ENCODE measurements at places on chromosomes 2 and 18. TPM values are rescaled to one million over a fixed set of nuclear protein-coding genes. Genes with fewer than 3 reads are reported as not detected.

DNA sequence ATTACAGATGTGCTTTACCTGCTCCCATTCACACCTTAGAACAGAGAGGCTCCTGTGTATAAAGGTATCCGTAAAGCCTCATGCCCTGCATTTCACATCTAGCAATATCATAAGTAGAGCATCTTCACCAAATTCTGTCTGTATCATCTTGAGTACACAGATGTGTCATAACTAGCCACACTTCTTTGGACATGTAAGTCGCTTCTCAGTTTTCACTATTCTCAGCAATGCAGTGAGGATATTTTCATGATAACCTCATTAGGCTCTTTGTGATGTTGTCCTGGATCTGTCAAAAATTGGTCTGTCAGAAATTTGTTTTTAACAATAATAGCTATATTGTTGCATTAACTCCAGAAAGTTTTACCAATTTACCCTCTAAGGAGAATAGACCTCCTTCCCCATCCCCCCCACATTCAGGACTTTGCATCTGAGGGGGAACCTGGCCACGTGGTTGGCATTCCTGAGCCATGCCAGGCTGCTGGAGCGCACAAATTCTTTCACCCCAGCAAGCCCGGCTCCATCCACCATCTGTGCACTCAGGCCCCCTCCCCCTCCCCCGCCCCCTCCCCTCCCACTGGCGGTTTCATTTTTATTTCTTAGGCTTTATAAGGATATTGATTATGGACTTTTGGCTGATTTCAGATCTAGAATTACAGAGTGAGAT lies 34.1 kb downstream of the AGAP1 start:
- DNase-seq, result no peak
- no peak overlapping the region for H3K27ac ChIP-seq
- H3K4me3 ChIP-seq, result no peak overlapping the region

DNA sequence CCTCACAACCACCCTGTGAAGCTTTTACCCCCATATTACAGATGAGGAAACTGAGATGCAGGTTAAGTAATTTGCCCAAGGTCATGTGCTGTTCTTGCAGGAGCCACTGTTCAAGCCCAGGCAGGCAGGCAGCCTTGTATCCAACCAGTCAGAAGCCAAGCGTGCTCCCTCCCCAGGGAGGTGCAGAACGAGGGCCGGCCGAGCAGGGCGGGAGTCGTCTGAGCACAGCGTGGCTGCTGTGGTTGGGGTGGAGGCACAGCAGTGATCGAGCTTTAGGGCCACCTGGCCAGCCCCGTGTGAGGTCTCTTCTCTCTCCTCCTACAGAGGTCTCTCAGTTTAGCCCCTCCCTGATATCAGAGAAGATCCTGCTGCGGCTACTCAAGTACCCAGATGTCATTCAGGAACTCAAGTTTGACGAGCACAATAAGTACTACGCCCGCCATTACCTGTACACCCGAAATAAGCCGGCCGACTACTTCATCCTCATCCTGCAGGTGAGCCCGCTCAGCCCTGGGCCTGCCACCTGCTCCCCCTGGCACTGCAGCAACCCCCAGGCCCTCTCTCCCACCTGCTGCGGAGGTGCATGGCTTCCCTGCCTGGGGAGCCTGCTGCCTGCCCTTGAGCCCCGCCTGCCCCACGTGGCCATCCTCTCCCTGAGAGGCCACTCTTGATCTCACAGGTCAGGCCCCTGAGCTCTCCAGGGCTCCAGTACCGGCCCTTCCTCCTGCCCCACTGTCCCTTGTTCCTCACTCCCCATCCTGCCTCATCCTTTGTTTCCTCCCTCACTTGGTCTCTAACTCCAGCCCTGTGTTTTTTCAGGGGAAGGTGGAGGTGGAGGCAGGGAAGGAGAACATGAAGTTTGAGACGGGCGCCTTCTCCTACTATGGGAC lies 17.1 kb upstream of the CNNM3 start:
- peaks cover 5% of the 10 kb centered on the region for H3K36me3 ChIP-seq
- H3K27ac ChIP-seq, result no peak overlapping the region
- no peaks in the 10 kb centered on the region for H3K27me3 ChIP-seq
- DNase-seq, result no peak
- H3K4me3 ChIP-seq, result no peak overlapping the region

- peaks cover 88% of the 10 kb centered on the region for H3K36me3 ChIP-seq
- peaks cover 43% of the 10 kb centered on the region for H3K4me1 ChIP-seq
- no peak overlapping the region for H3K27ac ChIP-seq
- H3K27me3 ChIP-seq, result no peaks in the 10 kb centered on the region
- no peak overlapping the region for H3K4me3 ChIP-seq
Observed at GRCh38 chr2:202278944-202279343, 13.4 kb downstream of the NOP58 start.

The RSAD2 gene
- total RNA-seq, result 0.11 TPM

The GAD1 gene
- total RNA-seq, result not detected

- H3K27me3 ChIP-seq, result no peaks in the 10 kb centered on the region
- H3K4me1 ChIP-seq, result no peaks in the 10 kb centered on the region
- no peak for DNase-seq
- H3K4me3 ChIP-seq, result no peak overlapping the region
Observed at GRCh38 chr18:63550068-63550467, 7.9 kb downstream of the SERPINB12 start.

The CDH19 gene
- not detected for total RNA-seq

DNA sequence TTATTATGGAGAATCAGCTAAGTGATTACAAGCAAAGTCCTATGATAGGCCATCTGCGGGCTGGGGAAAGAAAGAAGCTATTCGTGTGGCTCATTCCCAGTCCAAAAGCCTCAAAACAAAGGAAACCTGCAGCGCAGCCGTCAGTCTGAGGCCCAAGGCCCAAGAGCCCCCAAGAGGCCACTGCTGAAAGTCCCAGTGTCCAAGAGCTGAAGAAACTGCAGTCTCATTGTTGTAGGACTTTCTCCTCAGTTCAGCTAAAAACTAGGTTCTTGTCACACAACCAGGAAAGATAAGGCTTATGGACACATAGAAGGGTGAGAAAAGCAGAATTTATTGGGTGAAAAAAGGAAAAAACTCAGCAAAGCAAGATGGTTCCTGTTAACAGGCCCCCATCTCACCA lies 143.2 kb downstream of the RHBDD1 start:
- no peaks in the 10 kb centered on the region for H3K27me3 ChIP-seq
- no peaks in the 10 kb centered on the region for H3K36me3 ChIP-seq
- no peak overlapping the region for H3K4me3 ChIP-seq
- H3K4me1 ChIP-seq, result no peaks in the 10 kb centered on the region
- no peak for DNase-seq

DNA sequence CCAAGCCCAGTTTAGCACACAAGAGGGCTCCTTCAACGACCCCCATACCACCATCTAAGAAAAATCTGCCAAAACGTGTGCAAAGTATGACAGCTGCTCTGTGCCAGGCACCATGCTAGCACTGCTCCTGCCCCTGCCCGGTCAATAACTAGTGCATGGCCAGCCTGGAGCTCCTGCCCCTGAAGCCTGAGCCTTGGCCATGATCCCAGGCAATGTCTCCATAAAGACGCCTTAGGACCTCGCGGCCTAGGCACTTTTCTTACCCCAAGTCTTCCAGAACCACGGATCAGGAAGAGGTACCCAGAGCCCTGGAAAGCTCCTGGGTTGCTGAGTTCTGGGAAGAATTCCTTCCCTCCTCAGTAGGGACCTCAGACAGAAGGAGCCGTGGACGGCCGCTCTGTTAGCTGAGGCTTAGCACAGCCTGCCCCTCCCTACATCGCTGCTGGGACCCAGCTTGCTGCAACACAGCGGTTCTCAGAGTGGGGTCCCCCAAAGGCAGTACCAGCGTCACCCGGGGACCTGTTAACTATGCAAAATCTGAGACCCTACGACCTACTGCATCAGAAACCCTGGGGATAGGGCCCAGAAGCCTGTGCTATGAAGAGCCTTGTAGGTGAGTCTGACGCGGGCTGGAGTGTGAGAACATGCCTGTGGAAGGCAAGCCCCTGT lies 117.8 kb upstream of the TWIST2 start:
- H3K36me3 ChIP-seq, result no peaks in the 10 kb centered on the region
- H3K4me3 ChIP-seq, result no peak overlapping the region
- H3K27ac ChIP-seq, result no peak overlapping the region
- DNase-seq, result no peak
- no peaks in the 10 kb centered on the region for H3K4me1 ChIP-seq

The EFHD1 gene
- 0.17 TPM for total RNA-seq

The PNO1 gene
- total RNA-seq, result 68.2 TPM

The RPRM gene
- total RNA-seq, result not detected

GRCh38 chr18:7926526-7926925 lies 359.4 kb downstream of the PTPRM start:
- no peak overlapping the region for H3K4me3 ChIP-seq
- H3K4me1 ChIP-seq, result peaks cover 42% of the 10 kb centered on the region
- no peak overlapping the region for H3K27ac ChIP-seq
- no peaks in the 10 kb centered on the region for H3K27me3 ChIP-seq
- H3K36me3 ChIP-seq, result 0 out of 3 replicates have a peak, but pooled peaks cover 5% of the 10 kb centered on the region

The KANSL1L gene
- total RNA-seq, result 10.3 TPM

DNA sequence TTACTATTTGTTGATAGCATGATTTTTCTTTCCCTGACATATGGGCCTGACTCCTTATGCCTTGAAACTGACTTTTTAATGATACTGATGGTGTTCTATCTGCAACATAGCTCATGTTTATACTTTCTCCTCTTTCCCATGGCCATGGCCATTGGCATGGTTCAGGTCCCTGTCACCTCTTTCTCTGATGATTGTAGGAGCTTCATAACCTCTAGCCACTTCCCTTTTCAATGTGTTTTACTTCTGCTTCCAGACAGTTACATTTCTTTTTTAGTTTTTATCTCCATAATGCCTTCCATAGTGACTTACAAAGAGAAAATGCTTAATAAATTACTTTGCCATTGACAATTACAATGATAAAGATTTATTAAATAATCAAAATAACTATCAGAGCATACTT lies 177.9 kb upstream of the SETBP1 start:
- H3K27me3 ChIP-seq, result no peaks in the 10 kb centered on the region
- H3K4me1 ChIP-seq, result no peaks in the 10 kb centered on the region
- no peak overlapping the region for H3K27ac ChIP-seq
- no peak for DNase-seq
- no peak overlapping the region for H3K4me3 ChIP-seq

- no peak for DNase-seq
- H3K4me3 ChIP-seq, result no peak overlapping the region
- H3K4me1 ChIP-seq, result peaks cover 6% of the 10 kb centered on the region
- H3K27me3 ChIP-seq, result no peaks in the 10 kb centered on the region
- no peak overlapping the region for H3K27ac ChIP-seq
Observed at GRCh38 chr2:140711867-140712266, 1418.9 kb downstream of the LRP1B start.

GRCh38 chr2:229297247-229297646 lies 26.2 kb upstream of the PID1 start:
- no peaks in the 10 kb centered on the region for H3K36me3 ChIP-seq
- H3K4me1 ChIP-seq, result no peaks in the 10 kb centered on the region
- H3K27me3 ChIP-seq, result no peaks in the 10 kb centered on the region

The CHRNG gene
- not detected for total RNA-seq

The RAMP1 gene
- total RNA-seq, result not detected

DNA sequence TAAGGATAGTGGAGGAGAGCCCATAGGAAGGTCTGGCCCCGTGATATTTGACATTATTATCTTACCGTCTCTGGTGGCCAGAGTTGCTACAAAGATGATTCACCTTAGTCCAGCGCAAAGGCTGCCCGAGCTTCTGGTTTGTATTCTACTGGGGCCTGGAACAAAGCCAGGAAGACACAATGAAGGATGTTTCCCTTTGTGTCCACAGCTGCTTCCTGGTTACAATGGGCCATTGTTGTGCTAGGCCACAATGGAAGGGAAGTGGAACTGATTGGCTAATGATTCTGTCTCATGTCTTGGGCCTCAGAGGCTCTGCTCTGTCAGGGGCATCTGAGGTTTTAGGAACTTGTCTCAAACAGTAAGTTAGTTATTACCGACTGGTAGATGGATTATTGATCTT lies 132.2 kb downstream of the TDRD15 start:
- H3K27ac ChIP-seq, result no peak overlapping the region
- H3K4me1 ChIP-seq, result no peaks in the 10 kb centered on the region
- no peak overlapping the region for H3K4me3 ChIP-seq
- H3K27me3 ChIP-seq, result peaks cover 16% of the 10 kb centered on the region
- DNase-seq, result no peak
- no peaks in the 10 kb centered on the region for H3K36me3 ChIP-seq

- H3K27ac ChIP-seq, result no peak overlapping the region
- no peak overlapping the region for H3K4me3 ChIP-seq
- peaks cover 3% of the 10 kb centered on the region for H3K27me3 ChIP-seq
- no peaks in the 10 kb centered on the region for H3K4me1 ChIP-seq
- no peak for DNase-seq
- H3K36me3 ChIP-seq, result no peaks in the 10 kb centered on the region
Observed at GRCh38 chr18:78113136-78113939, 863.7 kb downstream of the GALR1 start.

The FAP gene
- not detected for total RNA-seq

The GPR45 gene
- total RNA-seq, result not detected

The YWHAQ gene
- 420 TPM for total RNA-seq

DNA sequence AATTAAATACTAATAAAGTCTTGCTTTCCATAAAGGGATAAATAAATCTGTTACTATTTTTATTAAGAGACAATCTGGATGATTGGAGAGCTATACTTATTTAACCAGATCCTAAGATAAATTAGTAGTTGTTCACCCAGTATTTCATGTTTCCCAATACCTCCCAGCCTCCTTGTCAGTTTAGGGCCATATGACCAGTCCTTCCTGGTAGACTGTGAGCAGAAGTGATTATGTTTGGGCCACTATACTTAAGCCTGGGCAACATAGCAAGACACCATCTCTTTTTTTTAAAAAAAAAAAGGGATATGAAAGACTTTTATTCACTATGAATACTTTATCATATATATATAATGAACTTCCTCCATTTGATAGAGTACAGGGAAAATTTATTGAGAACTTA lies 48.8 kb upstream of the PPM1B start:
- H3K27ac ChIP-seq, result no peak overlapping the region
- no peaks in the 10 kb centered on the region for H3K27me3 ChIP-seq
- no peaks in the 10 kb centered on the region for H3K36me3 ChIP-seq
- no peaks in the 10 kb centered on the region for H3K4me1 ChIP-seq
- DNase-seq, result no peak

The MAPRE3 gene
- total RNA-seq, result 0.31 TPM

The FLACC1 gene
- 0.35 TPM for total RNA-seq

The CRYGC gene
- total RNA-seq, result not detected
